ENCODE measurements at places on chromosomes 12 and 14.

GRCh38 chr12:13595536-13596443 lies 385.6 kb downstream of the GRIN2B start:
- no peak for DNase-seq

DNA sequence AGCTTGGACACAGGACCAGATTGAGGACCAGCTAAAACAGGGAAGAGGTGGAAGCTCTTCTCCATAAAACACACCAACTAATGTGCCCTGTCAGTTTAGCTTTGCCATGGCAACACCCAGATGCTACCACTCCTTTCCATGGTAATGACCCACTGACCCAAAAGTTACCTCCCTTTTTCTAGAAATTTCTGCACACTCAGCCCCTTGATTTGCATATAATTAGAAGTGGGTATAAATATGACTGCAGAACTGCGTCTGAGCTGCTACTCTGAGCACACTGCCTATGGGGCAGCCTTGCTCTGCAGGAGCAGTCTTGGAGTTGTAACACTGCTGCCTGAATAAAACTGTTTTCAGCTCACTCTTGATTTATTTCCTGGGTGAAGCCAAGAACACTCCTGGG lies 3.2 kb upstream of the TDG start:
- DNase-seq = no peak

- peak; percentile 12 for DNase-seq
These were observed 3.7 kb upstream of the PNMA1 start for GRCh38 chr14:73717711-73718417.

DNA sequence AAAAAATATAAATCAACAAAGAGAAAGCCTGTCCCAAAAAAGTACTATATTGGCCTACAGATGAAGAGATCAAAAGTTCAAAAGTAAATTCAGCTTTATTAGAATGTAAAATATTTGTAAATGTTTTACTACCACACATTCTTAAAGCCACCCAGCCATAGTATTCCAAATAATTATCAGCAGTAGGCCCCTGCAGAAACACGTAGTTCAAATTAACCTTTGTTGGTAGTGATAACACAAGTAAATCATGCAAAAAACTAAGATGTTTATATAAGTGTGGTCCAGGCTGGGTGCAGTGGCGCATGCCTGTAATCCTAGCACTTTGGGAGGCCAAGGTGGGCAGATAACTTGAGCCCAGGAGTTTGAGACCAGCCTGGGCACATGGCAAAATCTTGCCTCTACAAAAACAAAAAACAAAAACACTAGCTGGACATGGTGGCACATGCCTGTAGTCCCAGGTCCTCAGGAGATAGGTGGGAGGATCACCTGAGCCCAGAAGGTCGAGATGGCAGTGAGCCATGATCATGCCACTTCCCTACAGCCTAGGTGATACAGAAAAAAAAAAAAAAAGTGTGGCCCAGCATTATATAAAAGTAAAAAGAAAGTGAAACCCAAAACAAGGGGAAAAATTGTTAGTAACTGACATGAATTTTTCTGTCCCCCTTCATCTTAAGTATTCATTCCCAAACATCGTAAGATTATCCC lies 17.9 kb downstream of the SPTLC2 start:
- DNase-seq = no peak

DNA sequence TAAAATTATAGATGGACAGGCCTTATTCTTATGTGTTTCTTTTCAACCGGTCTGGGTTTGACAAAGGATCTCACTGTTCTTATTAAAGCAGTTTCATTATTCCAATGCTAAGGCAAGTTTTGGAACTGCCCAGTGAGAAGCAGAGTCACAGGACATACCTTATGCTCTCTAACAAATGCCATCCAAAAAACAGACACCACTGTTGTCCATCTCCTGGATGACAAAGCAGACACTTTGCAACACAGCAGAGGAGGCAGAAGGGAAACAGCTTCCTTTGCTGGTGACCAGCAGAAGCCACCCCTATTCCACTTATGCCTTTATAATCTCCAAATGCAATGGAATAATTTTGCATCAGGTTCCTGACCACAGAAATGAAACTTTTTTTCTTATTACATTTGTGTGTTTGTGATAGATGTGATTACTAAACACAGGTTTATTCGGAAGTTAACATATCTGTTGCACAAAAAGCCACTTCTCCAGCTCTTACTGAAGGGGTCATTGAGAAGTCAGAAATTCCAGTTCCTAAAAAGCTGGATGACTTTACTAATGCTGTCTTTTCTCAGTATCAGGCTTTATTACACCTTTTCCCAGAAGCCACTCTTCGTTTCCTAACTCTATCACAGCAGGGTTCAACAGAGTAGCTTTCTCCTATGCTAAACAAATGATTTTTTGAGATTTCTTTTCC lies 115.6 kb downstream of the BTG1 start:
- DNase-seq = no peak

- DNase-seq = no peak
These were observed 149.8 kb downstream of the PELI2 start for GRCh38 chr14:56268039-56268438.

GRCh38 chr14:96229315-96229714 lies 24.7 kb downstream of the BDKRB2 start:
- no peak for DNase-seq

DNA sequence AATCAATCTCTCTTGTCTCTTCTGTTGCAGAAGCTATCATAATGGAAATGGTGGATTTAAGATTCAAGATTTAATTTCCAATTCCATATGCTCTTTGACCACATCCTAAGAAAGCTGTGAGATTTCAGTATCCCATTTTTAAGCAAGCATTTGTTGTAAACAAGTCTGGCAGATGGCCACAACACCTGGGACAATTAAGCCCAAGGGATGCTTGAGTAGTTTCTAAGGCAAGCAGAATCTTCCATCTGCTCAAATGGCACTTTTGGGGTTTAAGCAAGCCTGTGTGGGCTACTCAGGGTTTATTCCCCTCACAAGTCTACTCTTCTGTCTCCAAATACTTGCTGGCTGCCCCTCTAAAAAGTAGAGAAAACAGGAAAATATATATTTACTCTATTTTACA lies 304.7 kb upstream of the SYT1 start:
- no peak for DNase-seq

DNA sequence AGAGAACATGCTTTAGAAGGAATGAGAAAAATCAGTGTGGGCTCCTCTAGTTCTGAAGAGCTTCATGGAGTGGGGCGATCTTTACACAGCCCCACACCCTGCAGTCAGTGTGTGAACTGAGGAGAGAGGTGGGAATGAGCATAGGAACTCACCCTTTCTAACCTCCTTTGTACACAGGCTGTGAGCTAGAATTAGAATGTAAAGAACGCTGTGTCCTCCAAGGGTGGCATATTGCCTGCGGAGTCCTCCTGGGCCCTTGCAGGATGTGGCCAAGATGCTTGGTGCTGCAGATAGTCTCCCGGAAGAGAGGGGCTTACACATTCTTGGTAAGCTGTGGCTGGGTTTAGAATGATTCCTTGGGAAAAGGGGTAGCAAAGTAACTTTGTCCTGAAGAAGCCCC lies 43.9 kb downstream of the NINJ2 start:
- no peak for DNase-seq

- no peak for DNase-seq
These were observed 1387.5 kb downstream of the LRFN5 start for GRCh38 chr14:42994051-42994736.

DNA sequence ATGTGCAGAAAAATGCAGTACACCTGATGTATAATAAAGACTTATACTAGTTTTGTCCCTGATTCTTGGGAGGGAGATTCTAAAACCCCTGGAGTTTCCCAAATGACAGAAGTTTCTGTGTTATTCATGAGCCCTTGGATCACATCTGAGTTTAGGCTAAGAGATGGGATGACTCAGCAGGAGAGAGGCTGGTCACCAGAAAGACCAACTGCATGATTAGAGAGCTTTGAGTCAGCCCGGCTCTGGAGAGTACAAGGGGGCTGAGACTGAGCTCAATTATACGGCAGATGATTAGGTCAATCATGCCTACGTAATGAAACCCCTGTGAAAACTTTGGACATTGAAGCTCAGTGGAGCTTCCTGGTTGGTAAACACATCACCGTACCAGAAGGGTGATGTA lies 174.2 kb downstream of the SSPN start:
- DNase-seq = no peak

DNA sequence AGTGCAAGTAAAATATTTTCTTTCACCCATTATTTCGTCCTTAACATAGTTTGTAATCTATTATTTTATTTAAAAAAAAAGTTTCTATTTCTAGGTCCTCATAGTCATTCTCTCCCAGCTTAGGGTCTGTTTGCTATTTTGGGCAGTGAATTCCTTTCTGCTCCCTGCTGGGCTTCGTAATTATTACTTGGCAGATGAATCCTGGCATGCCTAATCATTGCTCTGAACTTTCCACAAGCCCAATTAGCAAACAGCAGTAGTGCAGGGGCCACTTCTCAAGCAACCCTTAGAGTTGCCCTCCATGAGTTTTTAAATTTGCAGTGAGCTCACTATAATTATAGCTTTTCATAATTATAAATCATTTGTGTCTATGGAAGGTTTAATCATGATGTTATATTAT lies 1378.3 kb upstream of the SEL1L start:
- DNase-seq = no peak

GRCh38 chr14:100348253-100348729 lies 25.2 kb downstream of the SLC25A47 start:
- DNase-seq = no peak

GRCh38 chr14:78829274-78829673 lies 659.1 kb downstream of the NRXN3 start:
- no peak for DNase-seq

- no peak for DNase-seq
These were observed 37.4 kb upstream of the TMEM179 start for GRCh38 chr14:104641753-104642539.

- no peak for DNase-seq
These were observed 117.0 kb upstream of the MAX start for GRCh38 chr14:65219353-65219752.

- DNase-seq = no peak
These were observed 181.8 kb downstream of the FUT8 start for GRCh38 chr14:65594153-65594881.

DNA sequence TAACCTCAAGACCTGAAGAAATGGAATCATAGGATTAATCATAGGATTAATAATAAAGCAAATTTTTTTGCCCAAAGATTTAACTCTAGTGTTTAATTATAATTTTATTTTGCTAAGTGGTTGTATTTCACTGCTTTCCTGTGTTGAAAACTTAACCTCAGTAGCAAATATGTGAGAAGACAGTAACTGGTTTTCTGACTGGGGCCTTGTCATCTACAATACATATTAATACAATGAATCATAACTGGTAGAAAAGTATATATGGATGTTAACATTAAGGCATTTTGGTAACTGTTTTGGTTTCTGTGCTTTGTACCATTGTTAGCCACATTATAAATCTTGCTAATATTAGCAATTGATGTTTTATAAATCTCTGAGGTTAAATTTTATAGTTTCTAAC lies 92.2 kb downstream of the ACSS3 start:
- no peak for DNase-seq

- DNase-seq = no peak
These were observed 302.0 kb downstream of the TRHDE start for GRCh38 chr12:72574138-72574537.

DNA sequence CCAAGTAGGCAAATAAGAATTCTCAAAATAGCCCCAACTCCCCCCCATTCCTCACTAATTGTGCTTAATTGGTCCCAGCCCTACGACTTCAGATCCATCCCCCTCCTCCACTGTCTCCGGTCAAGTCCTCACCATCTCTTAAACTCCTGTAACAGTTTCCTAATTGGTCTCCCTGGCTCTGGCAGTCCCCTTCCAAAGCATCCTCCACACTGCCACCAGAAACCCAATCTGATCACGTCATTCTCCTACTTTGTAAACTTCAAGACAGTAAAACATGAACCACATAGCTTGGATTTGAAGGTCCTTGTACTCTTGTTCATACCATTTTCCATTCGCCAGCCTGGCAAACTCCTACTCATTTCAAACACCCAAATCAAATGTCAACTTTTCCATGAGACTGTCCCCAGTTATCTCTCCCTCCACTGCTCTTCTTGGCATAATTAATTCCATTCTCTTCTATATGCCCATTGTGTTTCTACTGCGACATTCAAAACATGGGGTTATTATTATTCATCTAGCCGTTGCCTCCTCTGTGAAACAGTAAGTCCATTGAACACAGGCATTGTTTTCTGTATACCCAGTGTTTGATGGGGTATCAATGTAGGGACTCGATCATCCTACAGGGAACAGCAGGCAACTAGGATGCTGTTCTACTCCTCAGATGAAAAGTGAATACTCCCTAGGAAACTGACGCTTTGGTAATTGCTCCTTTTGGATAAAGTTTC lies 104.6 kb downstream of the EGLN3 start:
- DNase-seq = no peak

Data from D721Med (cell line).